ENCODE measurements at places on chromosomes 2 and 18. TPM values are rescaled to one million over a fixed set of nuclear protein-coding genes. Genes with fewer than 3 reads are reported as not detected.
A peak's percentile ranks its signal among the peaks of the same experiment; 100 is the strongest.

Gene LHCGR
- total RNA-seq: not detected

Gene PDCD1
- total RNA-seq: 47.4 TPM

Gene AMER3
- total RNA-seq: not detected

Gene ATP6V1B1
- total RNA-seq: not detected

Gene SOX11
- total RNA-seq: not detected

Gene CHRNG
- total RNA-seq: not detected

GRCh38 chr2:16624436-16624780 is 41.2 kb downstream of the CYRIA start:
- no peaks in the 10 kb centered on the region for H3K36me3 ChIP-seq
- DNase-seq: no peak
- no peak overlapping the region for H3K4me3 ChIP-seq

GRCh38 chr2:238988752-238989151 is 140.9 kb downstream of the TWIST2 start:
- no peak for DNase-seq
- no peaks in the 10 kb centered on the region for H3K4me1 ChIP-seq
- H3K27ac ChIP-seq: no peak overlapping the region
- peaks cover 8% of the 10 kb centered on the region for H3K27me3 ChIP-seq

DNA sequence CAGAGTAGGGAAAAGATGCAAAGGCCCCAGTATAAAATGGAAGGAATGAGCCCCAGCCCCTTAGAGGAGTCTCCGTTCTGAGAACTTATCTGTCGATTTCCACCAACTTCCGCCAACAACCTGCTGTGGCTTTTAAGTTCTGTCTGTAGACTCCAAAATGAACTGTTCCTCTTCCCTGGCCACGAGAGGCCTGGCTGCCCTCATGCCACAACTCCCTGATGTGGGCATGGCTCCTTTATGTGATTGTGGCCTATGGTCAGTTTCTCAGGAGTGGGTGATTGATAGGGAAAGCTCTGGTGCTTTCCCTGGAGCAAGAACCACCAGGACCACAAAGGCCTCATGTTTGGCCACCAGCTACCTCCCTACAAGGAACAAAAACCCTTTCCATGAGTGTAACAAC is 18.8 kb upstream of the CD207 start:
- H3K4me1 ChIP-seq: peaks cover 21% of the 10 kb centered on the region
- no peak overlapping the region for H3K27ac ChIP-seq

DNA sequence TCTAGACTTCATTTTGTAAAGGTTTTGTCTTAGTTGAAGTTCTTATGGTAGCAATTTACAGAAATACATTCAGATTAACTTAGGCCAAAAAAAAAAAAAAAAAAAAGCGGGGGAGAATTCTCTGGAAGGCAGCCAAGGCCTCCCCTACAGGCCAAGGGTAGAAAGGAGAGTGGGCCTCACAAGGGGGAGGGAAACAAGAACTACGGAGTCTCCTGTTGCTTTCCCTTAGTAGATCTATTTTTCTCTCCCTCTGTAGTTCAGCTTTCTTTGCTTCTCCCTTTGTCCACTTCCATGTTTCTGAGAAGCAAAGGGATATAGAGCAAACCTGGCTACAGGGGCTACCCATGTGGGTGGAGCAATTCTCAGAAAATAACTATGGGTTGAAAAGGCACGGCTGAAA is 2.4 kb upstream of the STK11IP start:
- peaks cover 4% of the 10 kb centered on the region for H3K27me3 ChIP-seq
- H3K27ac ChIP-seq: no peak overlapping the region
- no peak for DNase-seq
- peaks cover 10% of the 10 kb centered on the region for H3K4me1 ChIP-seq

GRCh38 chr2:226791056-226791486 is 8.5 kb downstream of the IRS1 start:
- H3K4me1 ChIP-seq: peaks cover 29% of the 10 kb centered on the region
- peak; percentile 73 for DNase-seq
- H3K4me3 ChIP-seq: peak overlapping the region; percentile 80

DNA sequence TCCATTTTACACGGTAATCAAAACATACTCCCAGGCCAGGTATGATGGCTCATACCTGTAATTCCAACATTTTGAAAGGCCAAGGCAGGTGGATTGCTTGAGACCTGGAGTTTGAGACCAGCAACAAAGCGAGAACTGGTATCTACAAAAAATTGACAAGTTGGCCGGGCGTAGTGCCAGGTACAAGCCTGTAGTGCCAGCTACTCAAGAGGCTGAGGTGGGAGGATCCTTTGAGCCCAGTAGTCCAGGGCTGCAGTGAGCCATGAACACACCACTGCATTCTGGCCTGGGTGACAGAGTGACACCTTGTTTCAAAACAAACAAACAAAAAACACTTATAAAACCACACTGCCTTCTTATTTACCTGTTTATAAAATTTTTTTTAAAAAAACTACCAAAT is 80.8 kb downstream of the GAREM1 start:
- peaks cover 8% of the 10 kb centered on the region for H3K27me3 ChIP-seq
- no peaks in the 10 kb centered on the region for H3K36me3 ChIP-seq
- H3K4me3 ChIP-seq: no peak overlapping the region
- H3K4me1 ChIP-seq: no peaks in the 10 kb centered on the region
- DNase-seq: no peak

- peaks cover 27% of the 10 kb centered on the region for H3K36me3 ChIP-seq
- no peaks in the 10 kb centered on the region for H3K27me3 ChIP-seq
These were observed 1.8 kb downstream of the GYPC start for GRCh38 chr2:126657636-126658318.

GRCh38 chr2:143081616-143082015 is 47.6 kb upstream of the ARHGAP15 start:
- peaks cover 29% of the 10 kb centered on the region for H3K4me1 ChIP-seq
- no peak overlapping the region for H3K4me3 ChIP-seq
- no peak for DNase-seq
- H3K36me3 ChIP-seq: no peaks in the 10 kb centered on the region
- H3K27me3 ChIP-seq: no peaks in the 10 kb centered on the region
- H3K27ac ChIP-seq: no peak overlapping the region

DNA sequence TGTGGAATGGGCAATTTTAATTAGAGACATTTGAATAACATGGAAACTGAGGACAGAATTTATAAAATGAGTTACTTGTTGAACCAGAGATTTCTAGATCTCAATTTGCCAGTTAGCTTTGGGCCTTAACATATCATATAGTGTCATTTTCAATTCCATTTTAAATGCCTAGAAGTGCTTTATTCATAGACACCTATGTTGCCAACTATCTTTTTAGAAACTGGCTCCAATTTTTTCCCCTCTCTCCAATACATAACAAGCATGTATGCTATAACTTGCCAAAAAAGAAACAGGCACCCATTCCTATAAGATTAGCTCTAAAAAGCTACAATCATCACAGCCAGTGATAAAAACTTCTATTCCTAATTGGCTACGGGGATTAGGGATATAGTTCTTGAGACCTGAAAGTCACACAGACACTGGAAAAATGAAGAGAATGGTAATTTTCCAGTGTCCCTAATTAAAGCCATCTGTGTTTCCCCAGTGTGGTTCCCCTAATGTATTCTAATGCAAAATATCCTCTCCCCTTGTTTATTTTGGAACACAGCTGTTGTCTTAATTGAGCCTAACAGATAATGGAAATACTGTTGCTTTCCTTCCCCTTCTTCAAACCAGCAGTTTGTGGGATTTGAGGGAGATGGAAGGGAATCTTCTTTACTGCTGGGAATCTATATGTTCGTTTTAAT is 205.5 kb upstream of the FSHR start:
- no peaks in the 10 kb centered on the region for H3K36me3 ChIP-seq
- no peak for DNase-seq
- no peak overlapping the region for H3K4me3 ChIP-seq
- H3K4me1 ChIP-seq: no peaks in the 10 kb centered on the region

DNA sequence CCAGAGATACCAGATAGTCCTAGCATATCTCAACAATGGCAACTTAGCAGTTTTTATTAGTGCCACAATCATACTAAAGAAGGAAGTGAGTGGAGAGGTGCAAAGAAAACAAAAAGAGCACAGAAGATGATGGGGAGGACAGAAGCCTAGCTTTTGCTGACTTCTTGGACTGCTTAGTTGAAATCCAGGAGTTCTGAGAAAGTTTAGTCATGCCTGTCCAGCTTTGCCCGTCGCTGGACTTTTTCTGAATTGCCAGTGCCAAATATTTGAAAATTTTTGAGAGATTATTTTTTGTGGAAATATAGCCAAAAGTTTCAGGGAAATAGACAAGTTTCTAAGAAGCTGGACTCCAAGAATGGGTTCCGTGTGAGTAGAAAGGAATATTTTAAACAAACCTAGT is 558.7 kb upstream of the TNP1 start:
- no peak for DNase-seq
- H3K4me1 ChIP-seq: no peaks in the 10 kb centered on the region
- H3K27ac ChIP-seq: no peak overlapping the region

DNA sequence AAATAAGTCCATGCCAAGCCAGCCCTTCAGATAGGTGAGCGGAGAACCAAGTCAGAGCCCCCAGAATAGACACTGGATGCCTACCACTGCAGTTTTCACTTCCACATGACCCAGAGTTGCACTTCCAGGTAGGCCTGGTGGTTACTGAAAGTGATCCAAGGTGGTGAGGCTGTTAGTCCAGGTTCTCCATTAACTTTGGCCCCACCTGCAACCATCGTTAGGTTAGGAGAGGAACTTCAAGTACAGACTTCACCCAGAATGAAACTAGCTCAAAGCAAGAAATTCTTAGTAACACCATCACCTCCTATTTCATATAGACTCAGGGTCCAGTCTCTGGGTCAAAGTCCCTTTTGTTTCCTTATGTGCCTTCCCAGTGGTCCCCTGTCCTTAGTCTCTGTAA is 293.1 kb upstream of the ID2 start:
- no peak overlapping the region for H3K4me3 ChIP-seq
- H3K27ac ChIP-seq: no peak overlapping the region
- DNase-seq: no peak
- H3K4me1 ChIP-seq: peaks cover 14% of the 10 kb centered on the region
- peaks cover 3% of the 10 kb centered on the region for H3K36me3 ChIP-seq

- no peaks in the 10 kb centered on the region for H3K27me3 ChIP-seq
- no peaks in the 10 kb centered on the region for H3K36me3 ChIP-seq
- no peaks in the 10 kb centered on the region for H3K4me1 ChIP-seq
- no peak overlapping the region for H3K4me3 ChIP-seq
- no peak overlapping the region for H3K27ac ChIP-seq
These were observed 1530.7 kb downstream of the LRP1B start for GRCh38 chr2:140600116-140600515.

Data from activated CD4-positive, alpha-beta memory T cell treated with anti-CD3 and anti-CD28 coated beads for 36 hours (primary cell).